Tibial nerve (tissue), 4 donors: ENCODE measurements at places on chromosomes 6 and 20. TPM values are rescaled to one million over a fixed set of nuclear protein-coding genes. Genes with fewer than 3 reads are reported as not detected.

DNA sequence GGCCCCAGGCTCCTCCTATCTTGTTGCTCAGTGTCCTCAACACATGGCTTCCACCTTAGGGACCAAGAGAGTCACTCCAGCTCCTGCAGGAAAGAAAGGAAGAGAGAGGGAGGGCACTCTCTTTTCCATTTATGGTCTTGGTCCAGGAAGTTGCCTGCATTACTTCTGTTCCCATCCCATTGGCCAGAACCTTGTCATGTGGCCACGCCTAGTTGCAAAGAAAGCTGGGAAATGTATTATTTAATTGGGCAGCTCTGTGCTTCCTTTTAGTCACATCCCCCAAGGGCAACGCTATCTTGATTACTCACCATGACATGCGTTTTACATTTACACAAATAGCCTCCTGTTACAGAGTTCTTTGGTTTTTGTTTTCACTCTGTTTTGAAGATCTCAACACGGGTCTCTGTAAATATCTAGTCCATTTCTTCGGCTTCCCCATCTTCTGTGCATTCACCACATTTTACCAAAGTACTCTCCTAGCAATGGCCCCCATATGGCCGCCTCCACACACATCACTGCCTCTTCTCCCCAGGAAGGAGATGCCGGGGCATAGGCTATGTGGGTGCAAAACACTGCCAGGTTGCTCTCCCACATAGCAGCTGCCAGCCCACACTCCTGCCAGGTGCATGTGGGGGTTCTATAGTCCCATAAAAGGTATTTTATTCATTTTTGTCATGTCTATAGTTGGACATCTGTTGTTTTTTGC, 35.7 kb upstream of the ZMYND8 start:
- no peak for DNase-seq
- no peak overlapping the region for H3K4me3 ChIP-seq

Gene SPACA1
- not detected for total RNA-seq

DNA sequence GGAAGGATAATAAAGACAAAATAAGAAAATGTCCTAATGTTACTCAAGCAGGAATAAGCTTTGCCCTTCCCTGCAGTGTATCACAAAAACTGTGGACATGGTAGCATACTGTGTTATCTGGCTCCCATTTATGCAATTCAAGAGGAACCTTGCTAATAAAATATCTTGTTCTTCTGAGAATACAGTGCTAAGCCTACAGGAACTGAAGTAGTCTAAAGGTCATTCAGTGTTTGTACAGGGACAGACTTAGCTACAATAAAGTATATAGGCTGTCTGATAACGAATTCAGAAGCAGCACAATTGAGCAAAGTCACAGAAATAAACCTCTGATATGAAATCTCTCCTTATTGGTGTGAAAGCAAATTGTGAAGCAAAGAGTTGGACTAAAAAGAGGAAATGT, 59.6 kb upstream of the SDHAF4 start:
- H3K4me1 ChIP-seq = no peaks in the 10 kb centered on the region
- no peak overlapping the region for H3K4me3 ChIP-seq
- H3K27ac ChIP-seq = no peak overlapping the region
- no peak for DNase-seq

Gene TPBG
- total RNA-seq = 13.0 TPM

GRCh38 chr6:13407709-13408695, 79.4 kb downstream of the GFOD1 start:
- H3K36me3 ChIP-seq = no peaks in the 10 kb centered on the region
- H3K27ac ChIP-seq = peak overlapping the region; percentile 77
- H3K27me3 ChIP-seq = no peaks in the 10 kb centered on the region
- no peaks in the 10 kb centered on the region for H3K4me1 ChIP-seq
- no peak overlapping the region for H3K4me3 ChIP-seq
- peak; percentile 27 for DNase-seq

GRCh38 chr20:12687476-12687875, 321.3 kb upstream of the SPTLC3 start:
- no peaks in the 10 kb centered on the region for H3K36me3 ChIP-seq
- no peak overlapping the region for H3K27ac ChIP-seq
- no peak overlapping the region for H3K4me3 ChIP-seq
- no peaks in the 10 kb centered on the region for H3K4me1 ChIP-seq
- DNase-seq = no peak

- no peak for DNase-seq
- peak within 1 kb of the TSS; percentile 74 for H3K27ac ChIP-seq
- H3K4me1 ChIP-seq = peaks cover 37% of the 10 kb centered on the region
- H3K36me3 ChIP-seq = no peaks in the 10 kb centered on the region
- peaks cover 7% of the 10 kb centered on the region for H3K27me3 ChIP-seq
These were observed at the start of gene AFDN for GRCh38 chr6:167826896-167827582. Gene AFDN (plus strand): TSS chr6:167826911. CDS start chr6:167827133, 222 bp downstream.

Gene KCNS1
- not detected for total RNA-seq

- no peak overlapping the region for H3K27ac ChIP-seq
- no peaks in the 10 kb centered on the region for H3K36me3 ChIP-seq
- H3K27me3 ChIP-seq = no peaks in the 10 kb centered on the region
- no peak overlapping the region for H3K4me3 ChIP-seq
- no peak for DNase-seq
- no peaks in the 10 kb centered on the region for H3K4me1 ChIP-seq
These were observed 27.0 kb downstream of the KCNK15 start for GRCh38 chr20:44772636-44773035.

DNA sequence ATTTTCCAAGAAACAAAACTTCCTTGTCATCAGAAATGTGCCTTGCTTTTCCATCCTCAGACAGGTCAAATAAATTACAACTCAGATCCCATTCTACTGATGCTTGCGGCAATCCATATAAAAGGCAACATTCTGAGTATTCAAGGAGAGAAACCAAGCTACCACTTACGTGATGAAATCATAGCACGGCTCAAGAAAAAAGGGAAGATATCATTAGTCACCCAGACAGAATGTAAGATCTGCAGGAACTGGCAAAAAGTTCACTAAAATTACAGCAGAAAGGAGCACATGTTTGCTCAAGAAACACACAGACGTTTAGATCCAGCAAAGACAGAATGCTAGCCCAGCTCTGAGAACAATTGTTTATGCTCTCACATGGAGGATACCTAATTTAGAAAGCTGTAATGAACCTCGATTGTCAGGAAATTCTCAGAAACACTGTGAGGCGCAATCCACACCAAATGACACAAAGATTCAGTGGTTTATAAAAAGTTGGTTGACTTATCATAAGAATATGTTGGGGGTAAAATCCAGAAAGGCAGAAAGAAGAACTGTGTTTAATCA, 304.2 kb downstream of the ADGRG6 start:
- H3K4me3 ChIP-seq = no peak overlapping the region
- H3K36me3 ChIP-seq = no peaks in the 10 kb centered on the region
- H3K27me3 ChIP-seq = no peaks in the 10 kb centered on the region

GRCh38 chr6:73943930-73944652, 248.1 kb downstream of the CD109 start:
- H3K4me3 ChIP-seq = no peak overlapping the region
- no peaks in the 10 kb centered on the region for H3K36me3 ChIP-seq
- H3K4me1 ChIP-seq = no peaks in the 10 kb centered on the region
- H3K27me3 ChIP-seq = no peaks in the 10 kb centered on the region
- H3K27ac ChIP-seq = no peak overlapping the region

Gene PROCR
- total RNA-seq = 40.9 TPM

- H3K27me3 ChIP-seq = no peaks in the 10 kb centered on the region
- H3K4me1 ChIP-seq = no peaks in the 10 kb centered on the region
- H3K27ac ChIP-seq = no peak overlapping the region
These were observed 410.3 kb upstream of the SLC35B3 start for GRCh38 chr6:8845690-8846089.

- H3K4me1 ChIP-seq = no peaks in the 10 kb centered on the region
- no peak overlapping the region for H3K4me3 ChIP-seq
- H3K36me3 ChIP-seq = no peaks in the 10 kb centered on the region
These were observed 47.9 kb upstream of the DDR1 start for GRCh38 chr6:30836431-30836866.

DNA sequence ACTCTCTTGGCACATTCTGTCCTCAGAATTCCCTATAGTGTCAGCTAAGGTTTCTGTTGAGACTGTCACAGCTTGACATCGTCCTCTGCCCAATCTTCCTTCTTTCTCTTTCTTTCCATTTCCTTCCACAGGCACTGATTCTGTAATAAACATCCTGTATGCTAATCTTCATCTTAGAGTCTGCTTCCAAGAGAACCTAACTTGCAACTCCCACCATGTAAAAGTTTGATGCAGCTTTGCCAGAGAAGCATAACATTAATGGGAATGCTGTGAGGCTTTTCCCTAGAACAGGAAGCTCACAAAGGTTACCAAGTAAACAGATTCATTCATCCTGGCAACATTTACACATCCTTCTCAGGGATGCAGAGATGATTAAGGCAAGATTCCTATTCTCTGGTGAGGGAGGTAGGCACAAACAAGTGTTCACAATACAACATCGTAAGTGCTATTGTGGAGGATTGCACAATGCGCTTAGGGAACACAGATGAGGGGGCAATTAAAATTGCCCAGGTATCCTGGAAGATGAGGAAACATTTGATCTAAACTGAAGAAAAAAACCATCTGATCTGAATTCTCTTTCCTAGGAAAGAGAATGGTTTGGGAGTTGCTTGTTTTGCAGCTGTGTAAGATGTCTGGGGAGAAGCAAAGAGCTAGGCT, 74.7 kb downstream of the GRM1 start:
- no peak for DNase-seq
- H3K4me3 ChIP-seq = no peak overlapping the region
- H3K36me3 ChIP-seq = no peaks in the 10 kb centered on the region
- H3K27ac ChIP-seq = no peak overlapping the region
- H3K27me3 ChIP-seq = no peaks in the 10 kb centered on the region
- no peaks in the 10 kb centered on the region for H3K4me1 ChIP-seq

GRCh38 chr6:157089851-157090250, 233.5 kb downstream of the TMEM242 start:
- no peaks in the 10 kb centered on the region for H3K27me3 ChIP-seq
- H3K4me1 ChIP-seq = peaks cover 13% of the 10 kb centered on the region
- H3K27ac ChIP-seq = no peak overlapping the region
- H3K4me3 ChIP-seq = no peak overlapping the region
- H3K36me3 ChIP-seq = no peaks in the 10 kb centered on the region
- no peak for DNase-seq

DNA sequence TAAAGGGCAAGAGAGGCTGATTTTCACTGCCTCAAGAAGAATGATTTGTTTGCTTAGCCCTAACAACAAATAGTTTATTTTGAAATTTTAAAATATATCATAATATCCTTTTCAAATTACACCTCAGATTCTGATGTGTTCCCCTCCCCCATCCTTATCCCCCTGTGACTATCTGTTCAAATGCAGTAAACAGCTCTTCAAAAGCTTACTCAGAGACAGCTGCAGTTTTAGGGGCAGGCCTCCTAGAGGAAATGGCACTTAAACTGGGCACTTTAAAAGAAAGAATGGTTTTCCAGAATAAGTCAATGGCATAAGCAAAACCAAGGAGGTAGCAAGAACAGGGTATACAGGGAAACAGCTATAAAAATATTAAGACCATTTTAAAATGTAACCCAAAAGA, 118.6 kb upstream of the UST start:
- no peak overlapping the region for H3K27ac ChIP-seq
- no peaks in the 10 kb centered on the region for H3K36me3 ChIP-seq
- no peaks in the 10 kb centered on the region for H3K27me3 ChIP-seq
- H3K4me3 ChIP-seq = no peak overlapping the region

GRCh38 chr20:9051508-9051907, 17.4 kb upstream of the PLCB4 start:
- no peaks in the 10 kb centered on the region for H3K4me1 ChIP-seq
- no peak for DNase-seq
- H3K27me3 ChIP-seq = no peaks in the 10 kb centered on the region
- no peak overlapping the region for H3K4me3 ChIP-seq

- H3K4me1 ChIP-seq = no peaks in the 10 kb centered on the region
- H3K27ac ChIP-seq = no peak overlapping the region
These were observed 14.1 kb upstream of the BEND3 start for GRCh38 chr6:107129370-107129925.

- DNase-seq = no peak
- H3K36me3 ChIP-seq = no peaks in the 10 kb centered on the region
- no peaks in the 10 kb centered on the region for H3K27me3 ChIP-seq
- no peak overlapping the region for H3K4me3 ChIP-seq
- H3K27ac ChIP-seq = no peak overlapping the region
These were observed 285.3 kb upstream of the NOX3 start for GRCh38 chr6:155740781-155741399.

- H3K36me3 ChIP-seq = no peaks in the 10 kb centered on the region
- H3K4me1 ChIP-seq = no peaks in the 10 kb centered on the region
- DNase-seq = no peak
These were observed 52.7 kb downstream of the KDM1B start for GRCh38 chr6:18207949-18208348.

GRCh38 chr20:36350439-36350838, 44.3 kb downstream of the DLGAP4 start:
- no peaks in the 10 kb centered on the region for H3K27me3 ChIP-seq
- no peaks in the 10 kb centered on the region for H3K4me1 ChIP-seq
- H3K4me3 ChIP-seq = no peak overlapping the region
- H3K27ac ChIP-seq = no peak overlapping the region

- no peaks in the 10 kb centered on the region for H3K36me3 ChIP-seq
- DNase-seq = no peak
- H3K4me3 ChIP-seq = no peak overlapping the region
These were observed 185.2 kb upstream of the TAB2 start for GRCh38 chr6:149132336-149132735.

GRCh38 chr6:161906571-161906970, 632.7 kb upstream of the AGPAT4 start:
- no peaks in the 10 kb centered on the region for H3K36me3 ChIP-seq
- no peaks in the 10 kb centered on the region for H3K4me1 ChIP-seq
- no peak overlapping the region for H3K27ac ChIP-seq
- DNase-seq = no peak
- no peak overlapping the region for H3K4me3 ChIP-seq

Gene HSPA12B
- 30.9 TPM for total RNA-seq

DNA sequence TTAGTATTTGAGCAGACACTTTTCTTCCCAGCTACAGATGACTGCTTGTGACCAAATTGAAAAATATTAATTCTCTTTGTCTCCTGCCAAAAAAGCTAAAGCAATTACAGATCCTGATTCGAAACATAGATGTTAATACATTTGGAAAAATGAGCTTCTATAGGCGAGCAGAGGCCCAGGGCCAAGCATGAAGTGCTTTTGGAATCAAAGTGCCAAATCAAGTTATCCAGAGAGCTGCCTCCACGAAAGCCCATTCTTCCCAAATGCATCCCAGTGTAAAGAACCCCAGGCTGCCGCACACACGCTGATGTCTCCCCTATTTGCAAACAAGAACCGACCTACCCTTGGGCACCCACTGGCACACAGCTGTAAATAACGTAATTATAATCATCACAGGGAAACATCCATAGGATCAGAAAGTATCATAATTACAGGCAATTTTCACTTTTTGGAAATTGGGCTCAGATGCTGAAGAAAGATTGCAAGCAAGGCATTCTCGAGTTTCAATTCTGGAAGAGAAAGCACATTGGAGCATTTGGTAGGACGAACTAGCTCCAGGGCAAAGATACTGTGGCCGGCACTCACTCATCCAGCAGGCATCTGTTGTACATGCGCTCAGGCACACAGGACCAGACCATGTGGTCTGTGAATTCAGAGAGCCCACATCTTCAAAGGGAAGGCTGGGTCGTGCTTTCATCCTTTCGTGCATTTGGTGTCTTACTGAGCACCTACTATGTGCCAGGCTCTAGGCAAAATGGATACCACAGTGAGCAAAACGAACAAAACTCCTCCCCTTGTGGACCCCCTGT, 45.9 kb downstream of the BMP7 start:
- no peaks in the 10 kb centered on the region for H3K4me1 ChIP-seq
- H3K36me3 ChIP-seq = no peaks in the 10 kb centered on the region
- DNase-seq = no peak

GRCh38 chr20:60102665-60103210, 144.5 kb downstream of the CDH26 start:
- no peak overlapping the region for H3K27ac ChIP-seq
- H3K4me1 ChIP-seq = no peaks in the 10 kb centered on the region
- H3K36me3 ChIP-seq = no peaks in the 10 kb centered on the region
